ENCODE measurements at places on chromosomes 4 and X. TPM values are rescaled to one million over a fixed set of nuclear protein-coding genes. Genes with fewer than 3 reads are reported as not detected.

DNA sequence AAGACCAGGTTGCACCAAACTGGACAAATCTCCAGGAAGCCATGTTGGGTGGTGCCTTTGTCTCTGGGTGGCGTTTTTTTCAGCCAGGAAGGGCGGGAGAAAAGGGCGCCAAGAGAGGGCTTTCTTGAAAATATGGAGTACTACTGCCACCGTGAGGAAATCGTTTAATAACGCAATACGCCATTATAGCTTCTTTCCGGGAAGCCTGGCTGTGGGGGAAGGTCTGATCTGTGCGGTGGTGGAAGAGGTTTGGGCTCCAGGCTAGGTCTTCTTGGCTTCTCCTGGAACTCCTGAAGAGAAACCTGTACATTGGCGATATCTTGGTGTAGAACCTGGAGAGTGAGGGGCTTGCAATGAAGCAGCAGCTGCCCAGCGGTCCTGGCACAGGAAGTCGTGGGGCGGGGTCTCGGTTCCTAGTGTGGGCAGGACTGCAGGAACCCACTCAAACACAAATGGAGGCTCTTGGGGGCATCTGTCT lies 202.7 kb downstream of the OR13H1 start:
- no peak for DNase-seq

DNA sequence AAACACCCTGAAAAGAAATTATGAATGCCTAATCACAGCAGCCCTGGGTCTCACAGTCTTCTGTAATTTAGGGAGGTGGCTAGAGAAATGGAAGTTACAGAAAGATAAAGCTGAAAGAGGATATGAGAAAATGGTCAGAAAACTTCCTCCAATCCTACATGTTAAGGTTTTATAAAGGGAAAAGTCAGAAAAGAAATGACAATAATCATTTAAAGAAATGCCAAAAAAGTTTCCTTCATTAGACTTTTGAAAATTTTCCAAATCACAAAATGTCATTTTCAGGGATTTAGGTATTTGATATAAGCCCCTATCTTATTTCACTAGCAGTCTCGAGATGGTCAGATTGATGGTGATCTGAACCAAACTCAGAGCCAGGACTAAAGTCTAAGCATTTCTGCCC lies 276.2 kb downstream of the CHIC1 start:
- no peak for DNase-seq

DNA sequence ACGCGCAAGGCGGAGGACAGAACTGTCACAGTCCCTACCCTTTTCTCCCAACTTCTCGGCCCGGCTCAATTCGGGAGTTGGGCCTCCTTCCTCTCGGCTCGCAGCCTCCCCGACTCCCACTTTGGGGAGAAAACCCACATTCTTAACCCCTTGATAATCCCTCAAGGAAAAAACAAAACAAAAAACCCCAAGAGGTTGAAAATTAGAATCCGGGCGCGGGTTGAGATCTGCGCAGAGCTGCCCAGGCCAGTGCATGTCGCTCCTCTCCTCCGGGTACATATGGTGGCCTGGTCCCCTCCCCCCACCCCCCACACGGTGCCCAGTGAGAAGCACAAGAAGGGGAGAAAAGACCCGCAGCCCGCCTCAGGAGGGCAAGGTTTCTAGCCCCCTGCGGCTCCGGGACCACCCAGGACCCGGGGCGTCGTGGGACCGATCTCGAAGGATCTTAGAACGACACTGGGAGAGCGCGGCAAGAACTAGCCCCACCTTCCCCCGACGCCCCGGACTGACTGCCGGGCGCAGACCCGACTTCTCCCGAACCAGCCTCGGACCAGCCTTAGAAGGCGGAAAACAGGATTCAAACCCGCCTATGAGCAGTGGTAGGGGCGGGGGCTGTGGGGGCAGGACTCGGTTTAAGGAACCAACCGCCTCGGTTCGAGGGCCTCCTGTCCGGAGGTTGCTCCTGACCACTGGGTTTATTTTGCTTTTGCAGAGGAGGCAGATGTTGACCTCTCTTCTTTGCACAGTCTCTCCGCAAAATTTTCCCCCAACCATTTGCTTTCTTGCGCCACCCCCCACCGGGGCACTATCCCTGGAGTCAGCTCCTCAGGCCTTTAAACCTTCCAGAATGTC lies 2.5 kb upstream of the PDGFRA start:
- no peak for DNase-seq

- peak; percentile 28 for DNase-seq
These were observed 30.9 kb downstream of the PDLIM3 start for GRCh38 chr4:185504098-185505047.

GRCh38 chrX:135089126-135089525 lies 31.2 kb downstream of the ETDB start:
- DNase-seq = no peak

DNA sequence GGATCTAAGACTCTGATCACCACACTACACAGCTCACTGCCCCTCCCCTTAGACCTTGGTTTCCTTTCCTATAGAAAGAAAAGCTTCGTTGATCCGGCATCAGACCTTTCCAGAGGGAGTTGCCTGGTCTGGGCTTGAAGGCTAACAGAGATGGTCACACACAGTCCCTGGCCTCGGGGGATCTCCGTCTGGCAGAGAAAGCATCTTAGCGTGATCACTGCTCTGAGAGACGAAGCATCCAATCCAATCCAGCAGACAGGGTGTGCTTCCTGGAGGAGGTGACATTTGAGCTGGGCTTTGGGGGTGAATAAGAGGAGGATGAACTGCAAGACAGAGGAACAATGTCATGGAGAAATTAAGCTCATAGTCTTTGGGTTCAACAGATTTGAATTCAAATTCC lies 49.5 kb downstream of the HTRA3 start:
- DNase-seq = no peak

GRCh38 chr4:39043058-39043860 lies 11.1 kb upstream of the TMEM156 start:
- DNase-seq = no peak

GRCh38 chr4:140126261-140126660 lies 27.7 kb downstream of the MAML3 start:
- no peak for DNase-seq

DNA sequence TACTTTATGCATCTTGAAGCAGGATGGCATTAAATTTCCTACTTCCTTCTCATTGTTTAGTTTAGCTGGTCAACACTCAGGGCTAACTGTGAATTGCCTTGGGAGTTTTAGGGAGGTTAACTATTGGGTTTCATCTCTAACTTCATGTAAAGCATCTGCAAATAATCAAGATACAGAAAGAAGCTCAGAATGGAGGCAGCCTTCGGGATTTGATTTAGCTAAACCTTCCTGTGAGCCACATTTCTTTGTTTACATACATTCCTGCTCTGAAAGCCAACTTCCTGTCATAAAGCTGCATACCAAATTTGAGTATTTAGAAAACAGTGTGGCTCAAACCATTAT lies 131.7 kb upstream of the PCDH18 start:
- DNase-seq = no peak

DNA sequence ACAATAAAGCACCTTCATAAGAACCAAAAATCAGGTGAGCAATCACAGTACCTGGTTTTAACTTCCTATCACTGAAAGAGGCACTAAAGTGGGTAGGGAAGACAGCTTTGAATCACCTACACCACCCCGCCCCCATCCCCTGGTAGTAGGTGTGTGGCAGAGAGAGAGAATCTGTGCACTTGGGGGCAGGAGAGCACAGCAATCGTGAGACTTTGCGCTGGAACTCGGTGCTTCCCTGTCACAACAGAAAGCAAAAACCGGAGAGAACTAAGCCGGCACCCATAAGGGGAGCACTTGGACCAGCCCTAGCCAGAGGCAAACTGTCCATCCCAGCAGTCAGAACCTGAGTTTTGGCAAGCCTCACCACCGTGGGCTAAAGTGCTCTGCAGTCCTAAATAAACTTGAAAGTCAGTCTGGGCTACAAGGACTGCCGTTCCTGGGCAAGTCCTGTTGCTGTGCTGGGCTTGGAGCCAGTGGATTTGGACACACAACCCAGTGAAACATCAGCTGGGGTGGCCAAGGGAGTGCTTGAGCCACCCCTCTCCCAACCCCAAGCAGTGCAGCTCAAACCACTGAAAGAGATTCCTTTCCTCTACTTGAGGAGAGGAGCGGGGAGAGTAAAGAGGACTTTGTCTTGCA lies 32.1 kb downstream of the NDUFB11 start:
- DNase-seq = no peak

- DNase-seq = no peak
These were observed 3.4 kb downstream of the HTT-AS start for GRCh38 chr4:3070709-3071500.

DNA sequence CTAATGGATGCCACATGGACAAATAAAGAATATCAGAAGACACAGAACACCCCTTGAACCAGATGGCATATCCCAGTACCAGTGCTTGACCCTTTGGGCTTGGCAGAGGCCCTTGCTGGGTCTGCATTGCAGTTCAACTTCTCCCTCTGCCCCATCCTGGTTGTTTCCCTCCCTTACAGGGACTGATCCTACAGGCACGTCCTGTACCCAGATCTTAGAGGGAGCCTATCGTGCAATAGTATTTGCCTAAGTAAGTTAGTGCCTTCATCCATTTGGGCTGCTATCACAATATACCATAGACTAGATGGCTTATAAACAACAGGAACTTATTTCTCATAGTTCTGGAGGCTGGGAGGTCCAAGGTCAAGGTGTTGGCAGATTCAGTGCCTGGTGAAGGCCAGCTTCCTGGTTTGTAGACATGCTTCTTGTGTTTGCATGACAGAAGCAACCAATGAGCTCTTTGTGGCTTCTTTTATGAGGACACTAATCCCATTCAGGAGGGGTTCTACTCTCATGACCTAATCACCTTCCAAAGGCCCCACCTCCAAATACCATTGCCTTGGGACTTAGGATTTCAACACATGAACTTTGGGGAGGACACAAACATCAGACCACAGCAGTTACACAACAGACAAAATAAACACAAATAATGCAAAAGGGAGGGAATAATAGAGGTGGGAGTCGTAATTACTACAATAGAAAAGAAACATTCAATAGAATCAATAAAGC lies 146.5 kb upstream of the MSX1 start:
- DNase-seq = no peak

DNA sequence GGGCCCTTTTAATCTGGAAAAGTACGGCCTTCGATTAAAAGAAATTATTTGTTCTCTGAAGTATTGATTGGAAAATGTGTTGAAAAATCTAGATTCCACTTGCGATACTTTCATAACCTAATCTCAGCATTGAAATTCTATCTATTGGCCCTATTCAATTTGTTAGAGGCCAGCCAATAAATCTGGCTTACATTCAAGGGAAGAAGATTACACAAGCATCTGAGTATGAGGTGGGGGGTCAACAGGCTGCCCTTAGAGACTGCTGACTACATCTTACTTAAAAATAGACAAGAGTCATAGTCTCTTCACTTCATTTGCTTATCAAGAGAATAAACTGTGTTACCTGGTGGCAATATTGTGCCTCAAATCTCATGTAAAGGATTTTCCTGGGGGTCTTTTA lies 248.0 kb upstream of the KCNIP4 start:
- DNase-seq = no peak

The BEX5 gene
- total RNA-seq = 2.6 TPM

Data from thoracic aorta (tissue), 2 donors.